Activated CD4-positive, alpha-beta T cell treated with anti-CD3 and anti-CD28 coated beads, Interleukin-2, amount 50 U/mL, for 4 hours (primary cell): ENCODE measurements at places on chromosomes 16 and 17.

DNA sequence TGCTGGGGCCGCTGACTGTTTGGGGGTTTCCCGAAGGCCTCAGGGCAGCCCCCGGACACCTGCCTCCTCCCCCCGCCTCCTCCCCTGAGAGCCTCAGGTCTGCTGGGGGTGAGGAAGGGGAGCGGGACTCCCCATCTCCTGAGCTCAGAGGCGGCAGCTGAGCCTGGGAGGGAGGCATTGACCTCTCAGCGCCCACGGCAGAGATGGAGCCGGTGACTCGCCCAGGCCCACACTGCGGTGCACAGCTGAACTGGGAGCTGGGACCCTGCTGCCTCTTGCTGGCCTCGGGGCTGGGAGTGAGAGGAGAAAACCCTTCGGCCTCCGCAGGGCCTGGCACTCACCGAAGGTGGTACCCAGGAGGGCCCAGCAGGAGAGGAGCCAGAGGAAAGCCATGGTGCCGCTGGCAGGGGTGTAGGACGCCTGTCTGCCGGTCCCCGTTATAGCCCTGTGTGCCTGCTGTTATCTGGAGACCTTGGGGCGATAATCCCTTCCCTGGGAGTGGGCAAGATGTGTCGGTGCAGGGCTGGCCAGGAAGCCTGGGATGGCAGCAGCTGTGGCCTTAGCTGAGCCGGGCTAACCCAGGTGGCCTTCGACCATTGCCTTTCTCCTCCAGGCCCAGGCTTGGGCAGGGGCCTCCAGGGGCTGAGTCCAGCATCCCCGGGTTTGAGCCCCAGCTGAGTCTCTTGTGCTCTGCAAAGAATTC is at the start of gene CTRB2:
Gene CTRB2, minus strand, starts transcription at position 413 of the 703 bp plus-strand sequence. Its CDS starts 20 bp downstream, at position 393.
- DNase-seq = no peak

GRCh38 chr16:69888005-69888590 is 63.0 kb upstream of the CLEC18A start:
- DNase-seq = no peak

DNA sequence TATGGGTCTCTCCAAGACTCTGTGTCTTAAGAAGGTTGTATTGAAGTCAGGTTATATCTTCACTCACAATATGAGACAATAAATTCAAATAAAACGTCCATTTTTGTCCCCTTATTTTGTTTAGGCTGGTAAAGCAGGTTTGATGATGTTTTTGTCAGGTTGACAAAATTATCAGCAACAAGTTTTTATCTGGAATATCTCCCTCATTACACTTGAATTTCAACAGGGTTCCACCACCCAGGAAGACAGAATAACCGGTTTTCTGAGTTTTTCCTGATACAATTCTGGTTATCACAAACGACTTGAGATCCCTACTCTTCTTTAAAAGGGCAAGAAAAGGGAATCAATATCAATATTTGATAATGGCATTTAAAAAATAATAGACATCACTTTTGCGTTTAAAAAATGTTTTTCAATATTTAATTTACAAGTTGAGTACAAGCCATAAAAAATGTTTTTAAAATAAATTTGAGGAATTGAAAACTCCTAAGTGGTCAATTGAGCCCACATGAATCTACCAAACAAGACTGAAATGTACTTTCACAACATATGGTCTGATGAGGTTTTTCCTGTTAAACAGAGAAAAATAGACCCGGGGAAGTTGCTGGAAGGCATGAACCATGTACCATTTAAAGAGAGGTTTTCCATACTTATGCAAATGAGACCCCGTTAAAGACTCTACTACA is 1.4 kb upstream of the ATP6V0A1 start:
- DNase-seq = no peak

- no peak for DNase-seq
Measured at GRCh38 chr17:35867574-35867973, 1.1 kb downstream of the HEATR9 start.

DNA sequence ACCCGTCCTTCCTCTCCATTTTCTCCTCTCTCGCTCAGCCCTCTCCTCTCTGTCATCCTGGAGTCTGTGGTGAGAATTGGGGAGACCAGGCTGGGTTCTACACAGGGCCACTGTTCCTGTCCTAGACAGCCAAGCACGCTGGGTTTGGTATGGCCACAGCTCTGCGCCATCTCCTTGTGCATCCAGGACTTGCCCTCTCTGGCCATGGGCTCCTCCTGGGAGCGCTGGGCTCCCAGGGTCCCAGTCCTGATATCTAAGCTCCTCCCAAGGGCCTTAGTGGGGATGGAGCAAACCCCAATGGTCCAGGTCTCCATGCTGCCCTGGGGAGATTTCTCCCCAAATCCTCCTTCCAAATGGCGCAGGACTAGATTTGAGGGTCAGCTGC is 27.2 kb upstream of the ITGA3 start:
- DNase-seq = no peak

- no peak for DNase-seq
Measured at GRCh38 chr17:58007781-58008706, 998 bp upstream of the SRSF1 start.

DNA sequence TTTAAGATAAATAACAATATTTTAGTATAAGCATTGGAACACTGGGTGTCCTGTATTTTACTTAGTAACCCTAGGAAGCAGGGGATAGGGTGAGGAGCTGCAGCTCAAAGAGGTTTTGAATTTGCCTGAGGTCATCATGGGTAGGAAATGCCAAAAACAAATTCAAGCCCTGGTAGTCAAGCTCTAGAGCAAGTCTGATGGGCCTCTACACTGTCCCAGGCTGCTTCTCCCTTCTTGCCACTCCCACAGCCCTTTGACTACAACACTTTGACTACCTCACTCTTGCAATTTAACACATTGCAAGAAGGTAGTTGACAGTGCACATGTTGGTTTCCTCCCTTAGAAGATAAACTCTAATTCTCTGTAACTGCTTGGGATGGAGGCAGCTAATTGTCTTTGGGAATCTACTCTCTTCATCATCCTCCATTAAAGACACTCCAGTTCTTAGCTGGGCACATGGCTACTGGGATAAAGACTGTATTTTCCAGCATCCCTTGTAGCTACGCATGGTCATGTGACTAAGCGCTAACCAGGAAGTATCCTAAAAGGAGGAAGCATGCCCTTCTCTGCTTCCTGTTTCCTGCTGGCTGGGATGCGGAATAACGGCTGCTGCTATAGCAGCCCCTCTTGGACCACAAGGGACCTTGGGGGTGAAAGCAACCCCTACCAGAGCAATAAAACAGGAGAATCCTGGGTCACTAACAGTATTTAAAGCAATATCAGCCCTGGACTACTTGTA is 30.7 kb upstream of the SSTR2 start:
- no peak for DNase-seq

DNA sequence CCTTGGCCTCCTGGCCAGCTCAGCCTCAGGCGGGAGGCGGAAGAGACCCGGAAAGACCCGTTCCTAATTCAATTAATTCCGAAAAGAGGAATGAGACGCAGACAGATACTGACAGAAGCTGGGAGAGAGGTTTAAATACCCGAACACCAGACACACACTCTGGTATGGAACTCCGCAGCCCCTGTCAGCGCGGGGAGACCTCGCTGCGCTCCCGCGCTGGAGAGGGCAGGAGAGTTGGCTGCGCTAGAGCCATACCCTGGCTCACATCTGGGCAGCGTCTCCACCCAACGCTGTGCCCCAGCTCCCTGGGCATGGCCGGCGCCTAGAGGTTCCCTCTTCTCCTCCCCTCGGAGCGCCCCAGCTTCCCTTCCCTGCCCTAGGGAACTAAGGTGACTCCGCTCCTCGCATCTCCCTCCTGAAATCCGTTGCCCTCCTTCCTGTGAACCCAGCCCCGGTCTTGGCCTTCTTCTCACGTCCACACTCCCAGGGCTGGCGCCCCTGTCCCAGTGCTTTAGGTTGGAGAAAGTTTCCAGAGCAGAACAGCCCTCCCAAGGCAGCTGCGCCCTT is 8.0 kb downstream of the NEUROD2 start:
- DNase-seq = no peak

DNA sequence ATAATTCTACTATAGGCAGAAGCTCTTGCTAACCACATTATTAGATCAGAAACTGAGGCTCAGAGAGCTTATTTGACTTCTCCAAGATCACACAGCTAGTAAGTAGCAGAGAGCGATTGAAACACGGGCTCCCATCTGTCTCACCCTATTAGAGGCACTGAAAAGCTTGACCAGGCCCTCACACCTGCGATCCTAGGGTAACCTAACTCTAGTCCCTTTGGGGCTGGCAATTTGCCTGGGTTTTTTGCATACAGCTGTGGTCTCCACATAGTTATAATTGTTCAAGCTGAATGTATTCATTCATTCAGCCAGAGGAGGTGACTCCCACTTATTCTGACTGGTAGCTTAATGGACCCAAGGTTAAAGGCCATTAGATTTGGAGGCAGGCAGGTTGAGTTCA is 121.2 kb downstream of the ANKFN1 start:
- DNase-seq = no peak

- no peak for DNase-seq
Measured at GRCh38 chr16:31270795-31271194, 11.0 kb downstream of the ITGAM start.

DNA sequence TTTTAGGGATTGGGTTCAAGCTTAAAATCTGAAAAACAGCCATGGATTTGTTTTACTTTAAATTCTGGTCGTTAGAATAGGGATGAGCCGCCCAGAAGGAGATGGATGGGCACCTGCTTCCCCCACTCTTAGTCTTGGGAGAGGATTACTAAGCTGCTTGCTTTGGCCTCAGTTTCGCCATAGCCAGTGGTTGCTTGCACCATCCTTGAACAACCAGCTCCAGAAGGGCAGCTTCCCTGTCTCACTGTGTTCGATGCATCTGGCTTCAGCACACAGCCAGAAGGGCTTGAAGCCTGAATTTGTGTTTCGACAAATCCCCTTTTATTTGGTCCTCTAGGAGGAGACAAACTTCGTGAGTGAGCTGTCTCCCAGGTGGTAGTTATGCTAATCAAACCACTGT is 7.1 kb downstream of the CYB5D2 start:
- DNase-seq = no peak

DNA sequence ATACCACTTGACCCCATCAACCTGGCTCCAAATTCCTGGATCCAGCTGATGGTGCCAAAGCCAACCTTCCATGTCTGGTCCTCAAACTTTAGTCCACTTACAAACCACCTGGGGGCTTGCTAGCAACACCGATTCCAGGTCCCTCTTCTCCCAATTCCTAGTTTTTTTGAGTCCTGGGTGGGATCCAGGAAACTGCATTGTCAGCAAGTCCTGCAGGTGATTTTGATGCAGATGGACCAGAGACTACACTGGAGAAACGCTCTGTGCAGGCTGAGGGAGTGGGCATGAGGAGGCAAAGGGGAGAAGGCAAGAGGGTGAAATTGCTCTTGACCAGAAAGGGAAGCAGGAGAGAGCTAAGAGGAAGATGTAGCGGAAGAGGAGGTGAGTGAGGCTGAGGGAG is 21.0 kb upstream of the NOS2 start:
- DNase-seq = no peak

GRCh38 chr17:44575403-44575802 is 18.1 kb downstream of the FZD2 start:
- no peak for DNase-seq

- DNase-seq = no peak
Measured at GRCh38 chr16:12245921-12246720, 269.6 kb downstream of the SNX29 start.

GRCh38 chr16:13351601-13352217 is 450.3 kb downstream of the SHISA9 start:
- DNase-seq = no peak

DNA sequence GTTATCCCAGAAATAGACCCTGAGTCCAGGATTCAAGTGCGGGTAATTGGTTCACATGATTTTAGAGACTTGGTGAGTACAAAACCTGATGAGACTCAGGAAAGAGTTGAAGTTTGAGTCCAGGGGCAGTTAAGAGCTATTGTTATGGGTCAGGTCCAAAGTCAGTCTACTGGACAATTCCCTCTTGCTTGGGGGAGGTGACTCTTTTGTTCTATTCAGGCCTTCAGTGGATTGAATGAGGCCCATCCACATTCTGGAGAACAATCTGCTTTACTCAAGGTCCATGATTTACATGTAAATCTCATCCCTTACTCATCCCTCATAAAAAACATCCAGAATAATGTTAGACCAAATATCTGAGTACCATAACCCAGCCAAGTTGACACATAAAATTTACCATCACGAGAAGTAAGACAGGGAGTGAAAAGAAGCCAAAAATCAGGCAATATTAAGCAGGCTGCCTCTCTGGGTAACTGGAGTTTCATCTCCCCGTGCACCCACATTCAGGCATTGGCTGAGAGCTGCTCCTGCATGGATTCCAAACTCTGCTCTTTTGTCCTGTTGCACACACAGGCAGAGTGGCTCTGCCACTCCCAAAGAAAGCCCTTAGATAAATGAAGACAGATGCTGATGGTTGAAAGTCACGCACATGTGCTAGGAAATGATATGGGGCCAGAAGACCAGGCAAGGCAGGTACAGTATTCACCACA is 156.0 kb upstream of the SALL1 start:
- no peak for DNase-seq

DNA sequence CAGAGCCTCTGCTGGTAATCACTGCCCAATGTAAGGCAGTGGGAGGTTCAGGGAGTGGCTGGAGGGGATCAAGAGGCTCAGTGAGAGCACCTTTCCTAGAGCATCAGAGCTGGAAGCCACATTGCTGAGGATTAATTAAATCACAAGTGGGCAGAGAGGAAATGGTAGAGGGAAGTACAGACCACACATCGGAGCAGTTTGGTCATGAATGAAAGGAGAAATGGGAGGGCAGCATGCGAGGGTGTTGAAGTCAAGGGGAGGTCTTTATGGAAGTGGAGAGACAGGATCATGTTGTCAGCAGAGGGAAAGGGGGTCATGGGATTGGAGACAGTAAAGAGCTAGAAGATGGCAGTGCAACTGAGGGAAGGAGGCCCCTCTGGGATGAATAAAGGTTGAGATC is 2.3 kb downstream of the CCL17 start:
- no peak for DNase-seq

GRCh38 chr16:47617732-47618131 is 156.6 kb downstream of the PHKB start:
- DNase-seq = no peak

- no peak for DNase-seq
Measured at GRCh38 chr16:88320947-88321634, 61.7 kb upstream of the ZNF469 start.

DNA sequence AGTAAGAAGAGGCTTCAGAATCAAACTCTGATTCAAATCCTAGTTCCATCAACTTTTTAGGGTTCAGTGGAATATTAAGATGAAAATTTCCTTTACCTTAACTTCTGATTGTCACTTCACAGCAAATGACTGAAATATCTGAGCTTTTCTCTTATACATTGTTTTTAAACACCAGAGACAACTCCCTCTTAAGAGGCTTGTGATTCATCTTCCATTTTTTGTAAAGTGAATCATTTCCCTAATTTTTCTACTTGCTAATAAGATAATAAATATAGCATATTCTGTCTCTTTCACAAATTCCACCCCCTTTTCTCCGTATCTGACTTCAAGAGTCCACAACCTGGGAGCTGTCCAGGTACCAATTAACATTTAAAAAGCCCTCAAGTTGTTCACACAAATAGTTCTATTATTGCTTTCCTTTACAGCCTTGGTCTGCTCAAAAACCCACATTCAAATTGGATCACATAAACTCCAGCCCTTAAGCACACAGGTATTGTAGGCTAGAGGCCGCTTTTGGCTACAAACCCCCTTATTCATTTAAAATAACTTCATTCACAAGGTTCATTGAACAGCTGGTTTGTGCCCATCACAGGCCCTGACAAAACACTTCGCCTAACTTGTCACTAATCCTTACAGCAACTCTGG is 14.1 kb upstream of the UTP6 start:
- no peak for DNase-seq

GRCh38 chr17:2916461-2916860 is 120.2 kb downstream of the RAP1GAP2 start:
- DNase-seq = no peak

GRCh38 chr16:77250400-77250799 is 51.2 kb downstream of the SYCE1L start:
- no peak for DNase-seq

GRCh38 chr16:79008869-79009179 is 591.7 kb downstream of the MAF start:
- DNase-seq = no peak
